ENCODE measurements at places on chromosomes 12 and 14.

- H3K27ac ChIP-seq = no peak overlapping the region
- no peaks in the 10 kb centered on the region for H3K4me1 ChIP-seq
- H3K4me3 ChIP-seq = no peak overlapping the region
Observed at GRCh38 chr14:103746701-103747100, 31.1 kb downstream of the ZFYVE21 start.

DNA sequence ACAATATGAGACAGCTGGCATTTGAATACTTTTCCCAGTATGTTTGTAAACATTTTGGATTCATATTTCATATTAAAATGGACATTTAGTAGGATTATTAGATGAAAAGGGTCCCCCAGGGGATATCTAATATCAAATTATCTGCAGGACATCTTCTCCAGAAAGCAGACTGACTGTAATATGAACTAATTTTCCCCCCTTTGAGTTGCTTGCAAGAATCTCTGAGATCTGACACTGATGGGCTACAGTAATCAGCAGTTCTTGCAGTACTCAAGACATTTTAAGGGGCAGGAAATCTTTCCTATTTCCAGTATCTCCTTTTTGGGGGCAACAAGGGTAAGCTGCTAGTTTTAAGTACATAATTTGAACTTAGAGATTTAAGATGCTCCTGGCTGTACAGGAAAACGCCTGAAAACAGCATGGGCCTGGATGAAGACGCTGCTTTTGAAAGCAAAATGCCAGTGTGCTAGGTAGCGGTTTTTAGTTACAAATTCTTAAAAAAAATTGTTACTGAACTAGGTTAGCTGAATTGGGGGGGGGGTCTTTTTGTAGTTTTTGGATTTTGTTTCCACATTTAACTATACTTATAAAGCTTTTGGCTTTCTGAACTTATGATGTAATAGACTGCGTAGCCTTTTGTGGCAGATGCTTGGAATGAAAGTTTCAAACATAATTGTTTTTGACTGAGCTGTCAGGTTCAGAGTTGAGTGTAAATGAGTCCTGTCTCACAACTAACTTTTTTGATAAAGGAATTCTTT, 2.2 kb downstream of the FRMD6 start:
- H3K27me3 ChIP-seq = no peaks in the 10 kb centered on the region
- no peaks in the 10 kb centered on the region for H3K36me3 ChIP-seq
- no peak overlapping the region for H3K27ac ChIP-seq

GRCh38 chr12:66633676-66634075, 45.2 kb downstream of the GRIP1 start:
- DNase-seq = no peak
- H3K4me3 ChIP-seq = no peak overlapping the region
- no peak overlapping the region for H3K27ac ChIP-seq
- H3K27me3 ChIP-seq = no peaks in the 10 kb centered on the region
- H3K4me1 ChIP-seq = no peaks in the 10 kb centered on the region

DNA sequence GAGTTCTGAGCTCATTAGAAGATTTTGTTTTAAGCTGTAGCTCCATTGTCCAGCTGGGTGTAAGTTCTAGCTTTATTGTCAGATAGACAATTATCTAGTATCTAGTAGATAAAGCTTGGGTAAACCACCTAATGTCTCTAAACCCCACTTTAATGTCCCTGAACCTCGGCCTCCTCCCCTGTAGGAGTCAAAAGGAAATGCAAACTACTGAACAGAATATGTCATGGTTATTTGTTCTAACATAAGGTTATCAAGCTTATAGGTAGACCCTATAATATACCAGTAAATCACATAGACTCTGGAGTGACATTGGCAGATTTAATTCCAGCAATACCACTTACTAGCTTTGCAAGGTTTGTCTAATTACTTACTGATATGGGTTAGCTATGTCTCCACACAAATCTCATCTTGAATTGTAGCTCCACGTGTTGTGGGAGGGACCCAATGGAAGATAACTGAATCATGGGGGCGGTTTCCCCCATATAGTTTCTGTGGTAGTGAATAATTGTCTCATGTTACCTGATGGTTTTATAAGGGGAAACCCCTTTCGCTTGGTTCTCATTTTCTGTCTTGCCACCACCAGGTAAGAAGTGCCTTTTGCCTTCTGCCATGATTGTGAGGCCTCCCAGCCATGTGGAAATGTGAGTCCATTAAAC, 29.4 kb downstream of the BCAT1 start:
- H3K27me3 ChIP-seq = no peaks in the 10 kb centered on the region
- no peaks in the 10 kb centered on the region for H3K36me3 ChIP-seq
- H3K4me3 ChIP-seq = no peak overlapping the region

GRCh38 chr14:88005978-88006851, 1.3 kb downstream of the GPR65 start:
- H3K4me1 ChIP-seq = no peaks in the 10 kb centered on the region
- H3K27me3 ChIP-seq = peaks cover 3% of the 10 kb centered on the region
- DNase-seq = no peak

DNA sequence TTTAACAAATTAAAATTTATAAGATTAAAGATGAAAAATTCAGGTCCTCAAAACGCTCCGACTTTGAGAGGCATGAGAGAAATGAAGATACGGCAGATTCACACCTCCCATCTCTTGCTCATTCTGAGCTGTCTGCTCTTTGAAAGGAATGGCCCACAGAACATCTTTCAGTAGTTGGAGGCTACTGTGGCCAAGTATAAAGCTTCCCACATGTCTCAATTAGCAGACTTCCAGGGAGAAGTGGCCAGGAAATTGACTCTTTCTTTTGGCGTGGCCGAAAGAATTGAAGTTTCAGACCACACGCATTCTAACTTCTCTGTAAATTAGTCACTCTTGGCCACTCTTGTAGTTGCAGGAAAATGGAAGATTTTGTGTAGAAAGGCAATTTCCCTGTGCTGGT, 129.2 kb downstream of the DIP2B start:
- H3K4me1 ChIP-seq = no peaks in the 10 kb centered on the region
- no peaks in the 10 kb centered on the region for H3K27me3 ChIP-seq
- H3K27ac ChIP-seq = no peak overlapping the region
- DNase-seq = no peak

Measured in psoas muscle (tissue), 8 donors.